Stimulated activated CD4-positive, alpha-beta T cell treated with anti-CD3 and anti-CD28 coated beads, Interleukin-4, amount 100 ng/mL, for 4 hours (primary cell): ENCODE measurements at places on chromosomes 7 and 10.

DNA sequence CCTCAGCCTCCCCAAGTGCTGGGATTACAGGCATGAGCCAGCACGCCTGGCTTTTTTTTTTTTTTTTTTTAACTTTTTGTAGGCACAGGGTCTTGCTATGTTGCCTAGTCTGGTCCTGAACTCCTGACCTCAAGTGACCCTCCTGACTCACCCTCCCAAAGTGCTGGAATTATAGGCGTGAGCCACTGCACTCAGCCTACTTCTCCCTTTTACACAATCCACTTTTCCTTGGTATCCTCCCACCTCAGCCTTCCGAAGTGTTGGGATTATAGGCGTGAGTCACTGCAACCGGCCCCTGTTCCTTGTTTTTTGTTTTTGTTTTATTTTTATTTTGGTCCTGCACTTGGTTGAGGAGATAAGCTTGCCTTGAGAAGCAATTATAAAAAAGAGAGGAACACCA lies 75.9 kb upstream of the KMT2C start:
- DNase-seq = no peak

GRCh38 chr10:50336140-50336539 lies 84.8 kb upstream of the ASAH2 start:
- no peak for DNase-seq

GRCh38 chr7:29881724-29882123 lies 75.4 kb downstream of the WIPF3 start:
- DNase-seq = no peak

DNA sequence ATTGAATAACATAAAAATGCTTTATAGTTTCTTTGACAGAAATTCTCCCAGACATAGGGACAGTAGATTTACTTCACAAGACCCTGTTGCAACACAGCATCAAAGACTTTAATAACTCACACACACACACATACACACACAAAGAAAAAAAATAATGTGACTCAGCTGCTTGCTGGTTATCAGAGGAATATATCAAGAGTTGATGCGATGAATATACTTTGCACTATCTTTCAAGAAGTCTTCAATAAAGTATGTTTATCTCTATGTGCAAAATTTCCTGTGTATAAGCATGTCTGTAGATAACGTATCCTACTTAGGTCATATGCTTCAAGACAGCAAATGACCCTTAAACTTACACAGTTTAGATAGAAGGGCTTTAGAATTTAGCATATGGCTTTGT lies 243.1 kb downstream of the ARL4A start:
- DNase-seq = no peak

GRCh38 chr10:109668154-109668665 lies 255.1 kb downstream of the XPNPEP1 start:
- DNase-seq = no peak

GRCh38 chr10:110706690-110707098 lies 62.6 kb downstream of the RBM20 start:
- DNase-seq = no peak

GRCh38 chr10:52447931-52448353 lies 133.9 kb downstream of the DKK1 start:
- DNase-seq = no peak

- DNase-seq = no peak
Measured at GRCh38 chr10:20890491-20891337, 6.4 kb downstream of the NEBL start.

DNA sequence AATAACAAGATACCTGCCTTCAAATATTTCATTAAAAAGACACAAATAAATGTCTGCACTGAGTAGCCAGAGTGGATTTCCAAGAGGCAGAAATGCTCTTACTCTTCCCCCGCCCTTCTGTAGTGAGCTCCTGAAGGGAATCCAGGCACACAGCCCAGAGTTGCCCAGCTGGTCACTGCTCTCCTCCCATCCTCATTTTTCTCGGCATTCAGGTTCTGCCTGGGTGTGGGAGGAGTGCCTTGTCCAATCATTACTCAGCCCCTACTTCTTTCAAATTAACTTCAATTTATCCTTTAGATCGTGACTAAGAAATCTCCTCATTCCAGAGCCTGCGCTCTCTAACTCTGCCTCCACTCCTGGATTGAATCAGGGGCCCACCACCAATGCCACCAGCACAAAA lies 12.2 kb downstream of the CCDC6 start:
- DNase-seq = no peak
